ENCODE measurements at places on chromosomes 4 and X.

GRCh38 chrX:130529531-130529930, 127.7 kb downstream of the RBMX2 start:
- no peak for DNase-seq

- DNase-seq, result no peak
These were observed at the start of gene SMARCA1 for GRCh38 chrX:129523079-129523911. Gene SMARCA1 (minus strand): TSS chrX:129523490. CDS start chrX:129523370, 120 bp downstream.

- DNase-seq, result no peak
These were observed 124.8 kb upstream of the CITED1 start for GRCh38 chrX:72430405-72430968.

DNA sequence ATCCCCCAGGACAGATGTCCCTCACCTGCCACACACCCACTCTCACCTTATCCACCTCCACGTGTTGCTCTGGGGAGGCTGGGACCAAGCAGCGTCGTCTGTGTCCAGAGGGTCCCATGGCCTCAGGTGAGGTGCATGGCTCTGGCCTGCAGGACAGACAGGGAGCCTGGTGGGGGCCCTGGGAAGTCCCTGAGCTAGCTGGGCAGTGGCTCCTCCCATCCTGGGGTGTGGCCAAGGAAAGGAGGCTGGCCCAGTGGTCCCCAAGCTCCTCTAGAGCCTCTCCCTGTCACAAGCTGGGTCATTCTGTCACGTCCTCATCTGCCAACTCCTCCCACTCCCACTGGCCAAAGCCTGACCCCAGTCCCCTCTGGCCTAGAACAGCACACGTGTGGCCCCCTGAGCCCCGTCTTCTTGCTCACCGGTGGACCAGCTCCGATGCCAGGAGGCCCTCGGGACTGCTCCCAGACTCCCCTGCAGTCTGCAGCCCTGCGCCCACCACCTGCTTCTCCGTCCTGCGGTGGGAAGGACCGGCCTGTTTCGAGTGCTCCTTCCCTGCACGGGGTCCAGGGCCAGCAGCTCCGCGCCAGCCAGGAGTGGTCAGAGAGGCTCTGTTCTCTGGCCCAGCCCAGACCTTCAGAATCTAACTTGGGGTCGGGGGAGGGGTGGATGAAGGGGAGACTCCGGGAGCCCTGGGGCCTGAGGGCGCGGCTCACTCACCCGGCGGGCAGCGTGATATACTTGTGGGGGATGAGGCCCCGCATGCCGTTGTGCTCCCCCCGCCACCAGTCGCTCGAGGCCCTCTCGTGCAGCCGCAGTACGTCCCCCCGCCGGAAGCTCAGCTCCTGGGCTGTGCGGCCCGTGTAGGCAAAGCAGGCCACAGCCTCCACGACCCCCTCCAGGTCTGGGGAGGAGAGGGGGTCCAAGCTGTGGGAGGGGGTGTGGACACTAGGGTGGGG, 4.8 kb downstream of the AVPR2 start:
- DNase-seq, result no peak

All from stimulated activated CD8-positive, alpha-beta memory T cell treated with anti-CD3 and anti-CD28 coated beads, Interleukin-2, amount 100 ng/mL, for 1 hour (primary cell).